ENCODE measurements at places on chromosomes 5 and 9.

DNA sequence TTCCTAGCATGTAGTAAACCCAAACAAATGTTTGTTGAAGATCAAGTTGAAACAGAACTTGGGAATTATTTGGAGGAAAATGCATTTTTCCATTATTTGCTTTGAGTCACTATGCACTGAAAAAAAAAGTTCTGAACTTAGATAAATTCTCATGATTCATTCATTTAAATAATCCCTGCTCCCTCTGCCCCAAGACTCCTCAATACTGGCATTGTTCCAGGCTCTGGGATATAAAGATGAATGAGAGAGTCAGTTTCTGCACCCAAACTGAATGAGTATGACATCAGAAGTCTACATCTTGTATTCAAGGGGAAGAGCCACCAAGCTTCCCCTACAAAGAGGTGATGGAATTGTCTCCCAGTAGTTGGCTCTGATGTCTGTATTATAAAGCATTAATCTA lies 123.9 kb downstream of the SEC61B start:
- no peak for DNase-seq

DNA sequence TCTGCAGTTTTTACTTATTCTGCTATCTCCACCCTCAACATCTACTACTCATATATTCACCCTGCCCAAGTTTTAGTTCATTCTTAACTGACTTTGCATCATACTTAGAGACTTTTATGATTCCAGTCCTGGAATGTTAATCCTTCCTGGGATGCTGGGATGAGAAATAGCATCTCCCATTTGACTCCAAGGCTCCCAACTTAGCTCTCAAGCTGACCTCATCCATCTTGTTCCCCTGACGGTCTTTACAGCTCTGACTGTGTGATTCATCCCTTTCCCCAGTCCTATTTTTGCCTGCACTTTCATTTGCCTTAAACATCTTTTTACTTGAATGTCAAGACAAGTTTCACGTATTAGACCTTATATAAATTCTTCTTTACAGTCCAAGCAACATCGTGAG lies 297.8 kb downstream of the EPB41L4A start:
- DNase-seq: no peak

DNA sequence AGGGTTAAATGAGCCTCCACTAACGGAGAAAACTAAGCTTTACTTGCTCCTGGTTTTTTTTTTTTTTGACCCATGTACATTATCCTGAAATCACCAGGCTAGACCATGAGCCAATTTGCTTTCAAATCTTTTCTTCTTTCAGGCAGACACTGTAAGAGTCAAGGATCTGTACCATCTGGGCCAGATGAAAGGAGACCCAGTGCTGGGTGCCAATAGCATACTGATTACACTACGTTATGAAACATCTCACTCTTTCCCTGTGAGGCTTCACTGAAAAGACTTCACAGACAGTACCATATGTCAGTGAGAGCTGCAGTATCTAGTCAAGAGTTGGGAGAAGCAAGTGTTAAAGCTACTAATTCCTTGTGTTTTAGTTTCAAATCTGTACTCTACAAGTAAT lies 161.2 kb upstream of the PTPRD start:
- no peak for DNase-seq

- no peak for DNase-seq
Observed at GRCh38 chr9:4489919-4490704, at the start of gene SLC1A1. Gene SLC1A1 (plus strand): TSS chr9:4490468. CDS start chr9:4490680, 212 bp downstream.

DNA sequence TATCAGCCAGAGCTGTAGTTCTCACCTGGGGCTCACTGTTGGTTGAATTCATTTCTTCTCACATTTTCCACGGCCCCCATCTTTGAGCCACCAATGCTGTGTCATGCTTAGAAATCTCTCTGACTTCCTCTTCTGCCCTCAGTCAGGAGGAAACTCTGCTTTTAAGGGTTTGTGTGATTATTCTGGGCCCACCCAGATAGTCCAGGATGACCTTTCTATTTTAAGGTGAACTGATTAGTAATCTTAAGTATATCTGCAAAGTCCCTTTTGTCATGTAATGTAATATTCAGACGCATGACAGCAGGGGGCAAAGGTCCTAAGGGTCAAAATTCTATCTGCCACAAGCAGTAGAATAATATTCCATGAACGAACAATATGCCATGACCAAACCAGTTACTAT lies 88.4 kb downstream of the AK8 start:
- no peak for DNase-seq

DNA sequence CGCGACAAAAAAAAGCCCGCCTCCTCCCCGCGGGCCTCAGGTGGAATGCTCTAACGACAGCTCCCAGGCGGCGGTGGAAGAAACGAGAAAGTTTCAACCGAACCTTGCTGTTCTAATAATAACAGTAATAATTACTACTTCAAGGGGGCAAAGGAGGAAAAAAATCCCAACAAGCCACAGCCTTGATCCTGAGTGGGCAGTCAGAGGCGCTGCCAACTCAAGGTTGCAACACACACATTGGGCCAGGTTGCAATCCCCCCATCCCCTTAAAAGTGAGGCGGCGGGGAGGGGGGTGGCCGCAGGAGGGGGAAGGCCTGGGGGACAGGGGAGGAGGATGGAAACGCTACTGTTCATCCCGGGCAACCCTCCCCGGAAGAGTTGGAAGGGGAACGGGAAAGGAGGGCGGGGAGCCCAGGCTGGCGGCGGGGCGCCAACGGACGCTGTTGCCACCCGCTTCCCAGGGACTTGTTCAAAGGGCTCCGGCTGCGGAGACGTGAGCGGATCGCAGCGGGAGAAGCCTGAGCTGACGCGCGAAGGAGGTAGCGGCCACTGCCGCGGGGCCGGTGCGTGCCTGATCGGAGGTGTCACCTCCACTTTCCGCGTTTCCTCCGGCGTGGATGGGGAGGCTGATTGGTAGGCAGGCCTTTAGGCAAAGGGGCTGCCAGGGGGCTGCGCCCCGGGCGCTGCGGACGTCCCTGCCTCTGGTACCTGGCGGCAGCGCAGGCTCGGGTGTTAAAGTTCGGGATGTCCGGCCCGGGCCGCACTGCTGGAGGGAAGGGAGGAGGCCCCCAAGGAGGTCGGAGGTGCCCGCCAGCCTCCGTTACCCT lies 647 bp downstream of the SMARCA2 start:
- peak; percentile 26 for DNase-seq

- DNase-seq: no peak
Observed at GRCh38 chr5:147669169-147669869, 113.2 kb downstream of the JAKMIP2 start.

DNA sequence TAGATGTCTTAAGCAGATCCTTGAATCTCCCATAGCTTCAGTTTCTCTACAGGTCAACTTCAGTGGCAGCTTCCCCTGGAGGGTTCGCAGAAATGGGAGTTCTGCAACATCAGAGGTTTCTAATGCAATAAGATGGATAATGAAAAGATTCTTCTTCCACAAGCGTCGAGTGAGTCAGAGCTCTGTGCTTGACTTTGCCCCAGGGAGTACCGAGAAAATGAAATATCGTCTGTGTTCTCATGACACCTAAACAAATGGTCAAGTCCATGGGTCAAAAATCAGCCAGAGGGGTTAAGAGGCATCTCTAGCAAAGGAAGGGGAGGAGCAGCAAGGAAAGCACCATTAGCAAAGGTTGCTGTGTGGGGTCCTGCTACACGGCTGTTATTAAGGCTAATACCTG lies 3.2 kb upstream of the ADRA1B start:
- DNase-seq: no peak

DNA sequence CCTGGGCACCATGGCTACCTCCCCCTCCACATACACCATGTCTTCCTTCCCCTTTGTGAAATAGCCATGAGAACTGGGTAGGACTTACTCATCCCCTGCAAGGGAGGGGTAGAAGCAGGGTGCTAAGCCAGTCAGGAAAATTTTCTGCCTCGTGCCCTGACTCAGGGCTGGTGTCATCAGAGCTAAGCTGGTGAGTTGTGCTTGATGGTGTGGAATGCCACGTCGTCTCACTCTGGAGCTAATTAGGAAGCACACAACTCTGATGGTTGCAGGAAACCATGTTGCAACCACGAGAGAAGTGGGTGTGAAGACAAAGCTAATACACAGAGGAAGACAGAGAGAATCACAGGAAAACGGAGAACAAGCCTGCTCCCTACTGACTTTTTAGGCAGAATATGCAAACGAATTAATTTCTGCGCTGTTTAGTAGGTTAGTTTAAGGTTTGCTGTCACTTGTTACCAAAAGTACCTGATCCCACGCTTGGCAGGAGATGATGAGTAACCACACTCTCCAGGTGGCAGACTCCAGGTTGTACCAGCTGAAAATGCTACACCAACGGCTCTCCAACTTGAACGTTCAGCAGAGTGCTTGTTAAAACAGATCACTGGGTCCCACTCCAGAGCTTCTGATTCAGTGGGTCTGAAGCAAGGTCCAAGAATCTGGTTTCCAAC lies 54.5 kb downstream of the STK10 start:
- peak; percentile 61 for DNase-seq

- no peak for DNase-seq
Observed at GRCh38 chr9:134663084-134663483, 21.5 kb downstream of the COL5A1 start.

DNA sequence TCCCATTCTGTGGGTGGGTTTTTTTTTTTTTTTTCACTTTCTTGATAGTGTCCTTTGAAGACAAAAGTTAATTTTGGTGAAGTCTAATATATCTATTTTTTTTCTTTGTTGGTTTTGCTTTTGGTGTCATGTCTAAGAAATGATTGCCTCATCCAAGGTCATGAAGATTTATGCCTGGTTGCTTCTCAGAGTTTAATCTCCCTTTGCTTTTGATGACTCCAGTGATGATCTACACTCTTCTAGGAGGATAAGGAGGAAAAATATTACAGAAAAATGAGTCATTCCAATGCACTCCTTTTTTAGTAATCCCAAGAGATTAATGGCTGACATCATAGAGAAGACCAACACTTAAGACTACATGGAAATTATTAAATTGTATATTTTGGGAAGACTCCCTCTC lies 79.7 kb upstream of the ICE1 start:
- no peak for DNase-seq

GRCh38 chr9:84862810-84863287 lies 193.3 kb downstream of the NTRK2 start:
- DNase-seq: no peak

- DNase-seq: no peak
Observed at GRCh38 chr5:73900566-73900965, 274.6 kb downstream of the ARHGEF28 start.

DNA sequence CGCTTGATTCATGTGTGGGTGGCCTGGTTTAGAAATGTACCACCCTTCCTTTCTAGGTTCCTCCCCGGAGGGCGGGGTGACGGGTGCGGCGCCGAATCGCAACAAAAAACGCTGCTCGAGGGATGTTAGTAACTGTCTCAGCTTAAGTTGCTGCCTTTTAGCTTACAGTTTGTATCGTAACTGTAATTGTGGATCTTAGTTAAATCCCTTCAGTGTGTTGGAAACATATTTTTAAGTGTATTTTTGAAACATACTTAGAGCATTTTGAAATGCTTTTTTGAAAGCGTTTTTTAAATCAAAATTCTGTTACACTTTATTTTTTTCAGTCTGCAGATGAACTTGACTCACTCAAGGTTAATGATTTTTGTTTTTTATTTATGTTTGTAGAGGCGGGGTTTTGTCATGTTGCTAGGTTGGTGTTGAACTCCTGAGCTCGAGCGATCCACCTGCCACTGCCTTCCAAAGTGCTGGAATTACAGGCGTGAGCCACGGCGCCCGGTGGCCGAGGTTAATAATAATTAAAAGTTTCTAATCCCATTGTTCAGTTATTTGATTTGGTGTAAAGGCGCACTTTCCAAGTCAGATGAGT lies 997 bp upstream of the CHD1 start:
- DNase-seq: no peak

- no peak for DNase-seq
Observed at GRCh38 chr9:37229882-37230482, 109.6 kb downstream of the ZCCHC7 start.

DNA sequence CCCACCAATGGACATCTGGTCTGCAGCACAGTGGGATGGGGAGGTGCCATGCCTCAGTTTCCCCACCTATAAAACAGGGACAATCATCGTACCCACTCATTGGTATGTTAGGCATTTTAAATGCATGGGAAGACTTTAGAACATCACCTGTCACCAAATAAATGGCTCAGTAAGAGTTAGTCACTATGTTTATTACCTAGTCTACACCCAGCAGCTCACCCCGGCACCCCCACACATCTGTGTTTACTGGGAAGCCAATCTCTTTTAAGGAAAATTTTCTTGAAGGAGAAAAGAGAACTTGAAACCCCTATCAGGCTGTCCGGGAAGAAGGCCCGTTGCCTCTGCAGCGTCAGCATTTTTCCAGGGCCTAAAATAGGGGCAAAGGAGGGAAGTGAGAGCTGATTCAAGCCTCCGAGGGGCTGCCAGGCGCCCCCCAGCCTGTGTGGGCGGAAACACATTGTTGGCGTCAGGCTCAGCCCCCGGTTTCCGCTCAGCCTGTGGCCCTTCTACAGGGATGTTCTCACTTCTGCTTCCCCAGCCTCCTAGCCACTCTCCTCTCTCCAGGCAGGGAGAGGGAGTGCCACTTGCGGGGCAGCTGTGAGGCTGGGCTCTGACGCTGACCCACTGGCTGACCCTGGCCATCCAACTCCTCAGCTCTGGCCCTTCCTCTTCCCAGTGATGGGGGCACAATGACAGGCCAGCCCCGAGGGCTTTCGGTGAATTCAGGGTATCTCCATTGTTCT lies 4.6 kb downstream of the CSF1R start:
- no peak for DNase-seq

DNA sequence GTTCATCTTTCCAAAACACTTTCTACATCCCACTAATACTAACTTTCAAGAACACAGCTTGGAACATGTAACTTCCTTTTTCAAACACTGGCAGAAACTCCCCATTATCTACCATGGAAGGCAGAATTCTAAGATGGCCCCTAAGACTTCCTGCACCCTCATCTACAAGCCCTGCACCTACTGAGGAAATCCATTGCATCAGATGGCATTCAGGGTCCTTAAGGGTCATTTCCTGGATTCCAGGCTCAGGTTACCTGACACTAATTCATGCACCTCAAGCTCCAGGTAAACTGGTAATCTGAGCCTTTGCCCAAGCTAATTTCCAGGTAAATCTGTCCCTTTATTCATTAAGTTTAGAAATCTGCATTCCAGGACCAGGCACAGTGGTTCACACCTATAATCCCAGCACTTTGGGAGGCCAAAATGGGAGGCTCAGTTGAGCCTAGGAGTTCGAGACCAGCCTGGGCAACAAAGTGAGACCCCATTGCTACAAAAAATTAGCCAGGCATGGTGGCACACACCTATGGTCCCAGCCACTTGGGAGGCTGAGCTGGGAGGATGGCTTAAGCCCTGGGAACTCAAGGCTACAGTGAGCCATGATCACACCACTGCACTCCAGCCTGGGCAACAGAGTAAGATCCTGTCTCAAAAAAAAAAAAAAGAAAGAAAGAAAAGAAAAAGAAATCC lies 91.6 kb downstream of the NFIB start:
- DNase-seq: no peak

DNA sequence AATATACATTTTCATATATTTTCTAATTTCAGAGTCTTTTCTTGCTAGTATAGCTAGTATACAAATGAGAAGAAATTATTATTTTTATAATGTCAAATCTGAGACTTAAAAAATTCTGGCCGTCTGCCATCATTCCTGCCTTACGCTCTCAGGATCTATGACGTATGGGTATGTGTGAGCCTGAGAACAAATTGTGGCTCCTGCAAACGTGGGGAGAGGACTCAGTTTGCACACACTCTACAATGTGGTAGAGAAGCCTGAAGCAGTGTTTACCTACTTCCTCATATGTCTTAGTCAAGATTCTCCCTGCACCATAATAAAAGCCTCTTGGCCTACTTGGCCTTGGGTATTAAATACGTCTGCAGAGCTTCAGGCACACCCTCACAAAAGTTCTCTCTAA lies 825.4 kb downstream of the SEMA5A start:
- no peak for DNase-seq

GRCh38 chr5:10106806-10107205 lies 142.9 kb downstream of the ATPSCKMT start:
- no peak for DNase-seq

All from stimulated activated CD4-positive, alpha-beta T cell treated with anti-CD3 and anti-CD28 coated beads, TNF-alpha, amount 100 ng/mL, for 48 hours (primary cell).